Activated CD8-positive, alpha-beta memory T cell treated with anti-CD3 and anti-CD28 coated beads for 1 hour (primary cell): ENCODE measurements at places on chromosomes 2 and 18.

DNA sequence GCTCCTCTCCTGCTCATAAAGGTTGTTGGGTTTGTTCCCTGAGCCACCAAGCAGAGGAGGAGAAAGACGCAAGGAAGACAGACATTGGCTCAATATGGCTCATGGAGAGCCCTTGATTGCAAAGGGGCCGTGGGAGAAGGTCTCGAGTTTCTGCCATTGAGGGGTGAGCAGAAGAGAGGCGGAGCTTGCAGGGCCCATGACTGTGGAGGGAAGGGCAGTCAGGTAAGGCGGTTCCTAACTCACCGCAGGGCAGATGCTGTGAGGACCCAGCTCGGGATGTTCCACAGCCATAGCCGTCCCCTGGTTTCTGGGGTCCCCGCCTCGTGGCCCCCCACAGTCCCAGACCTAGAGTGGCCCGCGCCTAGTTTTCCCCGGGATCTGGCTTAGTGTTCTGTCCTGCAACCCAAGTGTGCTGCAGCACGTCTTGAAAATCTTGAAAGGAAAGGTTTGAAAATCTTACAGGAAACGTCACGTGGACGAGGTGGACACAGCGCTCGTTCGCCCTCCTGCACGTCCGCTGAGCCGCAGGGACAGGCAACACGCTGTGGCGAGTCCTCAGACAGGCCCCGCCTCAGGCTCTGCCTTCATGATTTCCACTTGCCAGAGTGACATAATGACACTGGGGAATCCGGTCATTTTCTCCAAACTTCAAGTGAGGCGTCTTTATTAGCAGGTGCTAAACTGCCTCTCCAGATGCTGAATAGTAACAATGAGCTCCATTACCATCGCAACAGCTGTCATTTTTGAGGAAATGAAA, 105.5 kb upstream of the HDAC4 start:
- no peak for DNase-seq

DNA sequence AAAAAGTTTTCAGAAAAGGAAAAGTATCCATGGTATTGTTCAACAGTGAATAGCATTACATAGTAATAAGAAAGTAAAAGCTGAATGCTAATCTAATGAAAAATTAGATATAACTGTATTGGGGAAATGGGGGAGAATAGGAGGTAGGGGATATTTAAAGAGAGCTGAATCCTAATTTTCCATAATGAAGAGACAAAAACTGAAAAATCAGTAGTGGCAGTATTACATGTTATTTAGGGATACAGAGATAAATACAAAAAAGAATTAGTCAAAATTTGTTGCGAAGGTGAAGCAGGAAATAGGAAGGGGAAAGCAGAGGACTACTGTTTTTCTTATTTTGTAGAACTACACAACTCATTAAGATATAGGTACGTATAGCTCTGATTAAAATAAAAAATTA, 9.1 kb downstream of the TANK start:
- DNase-seq = no peak

GRCh38 chr2:152508446-152508845, 173.5 kb downstream of the FMNL2 start:
- DNase-seq = no peak

- DNase-seq = no peak
Observed at GRCh38 chr2:145958611-145959010, 1438.7 kb upstream of the ZEB2 start.

- no peak for DNase-seq
Observed at GRCh38 chr2:25279091-25279651, 62.6 kb downstream of the DNMT3A start.

GRCh38 chr18:44238911-44239310, 441.8 kb upstream of the SETBP1 start:
- no peak for DNase-seq

GRCh38 chr2:108594982-108595464, 60.8 kb downstream of the LIMS1 start:
- DNase-seq = no peak

- DNase-seq = peak; percentile 13
Observed at GRCh38 chr2:46179037-46179621, 118.1 kb upstream of the EPAS1 start.

DNA sequence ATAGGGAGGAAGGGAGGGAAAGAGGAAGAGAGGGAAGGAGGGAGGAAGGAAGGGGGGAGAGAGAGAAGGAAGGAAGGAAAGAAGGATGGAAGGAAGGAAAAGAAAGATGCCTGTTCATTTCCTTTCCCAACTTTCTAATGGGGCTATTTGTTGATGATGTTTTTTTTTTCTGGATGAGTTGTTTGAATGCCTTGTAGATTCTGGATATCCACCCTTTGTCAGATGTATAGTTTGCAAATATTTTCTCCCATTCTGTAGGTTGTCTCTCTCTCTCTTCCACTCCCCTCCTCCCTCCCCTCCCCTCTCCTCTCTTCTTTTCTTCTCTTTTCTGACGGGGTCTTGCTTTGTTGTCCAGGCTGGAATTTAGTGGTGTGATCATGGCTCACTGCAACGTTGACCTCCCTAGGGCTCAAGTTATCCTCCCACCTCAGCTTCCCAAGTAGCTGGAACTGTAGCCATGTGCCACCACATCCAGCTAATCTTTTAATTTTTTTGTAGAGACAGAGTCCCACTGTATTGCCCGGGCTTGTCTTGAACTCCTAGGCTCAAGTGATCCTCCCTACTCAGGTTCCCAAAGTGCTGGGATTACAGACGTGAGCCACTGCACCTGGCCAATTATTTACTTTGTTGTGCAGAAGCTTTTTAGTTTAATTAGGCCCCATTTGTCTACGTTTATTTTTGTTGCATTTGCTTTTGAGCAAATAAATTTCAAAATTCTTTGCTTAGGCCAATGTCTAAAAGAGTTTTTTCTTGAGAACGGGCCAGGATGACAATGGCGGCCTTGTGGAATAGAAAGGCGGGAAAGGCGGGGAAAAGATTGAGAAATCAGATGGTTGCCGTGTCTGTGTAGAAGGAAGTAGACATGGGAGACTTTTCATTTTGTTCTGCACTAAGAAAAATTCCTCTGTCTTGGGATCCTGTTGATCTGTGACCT, 57.3 kb upstream of the FAM117B start:
- no peak for DNase-seq

DNA sequence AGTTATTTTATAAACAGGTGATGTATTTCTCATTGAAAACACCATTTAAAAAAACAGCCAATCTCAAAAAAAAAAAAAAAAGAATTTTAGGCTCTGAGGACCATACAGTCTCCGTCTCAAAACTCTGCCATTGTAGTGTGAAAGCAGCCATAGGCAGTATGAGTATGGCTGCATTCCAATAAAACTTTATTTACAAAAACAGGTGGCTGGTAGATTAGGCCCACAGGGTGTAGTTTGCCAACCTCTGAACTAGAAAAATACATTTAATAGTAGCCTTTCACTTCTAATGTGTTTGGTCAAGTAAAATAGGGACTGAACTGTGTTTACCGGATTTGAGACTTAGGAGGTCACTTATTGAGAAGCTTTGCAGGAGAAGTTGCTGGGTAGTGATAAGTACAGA, 19.2 kb downstream of the RMDN2 start:
- DNase-seq = no peak

GRCh38 chr2:224126440-224126839, 87.4 kb upstream of the SERPINE2 start:
- DNase-seq = no peak

DNA sequence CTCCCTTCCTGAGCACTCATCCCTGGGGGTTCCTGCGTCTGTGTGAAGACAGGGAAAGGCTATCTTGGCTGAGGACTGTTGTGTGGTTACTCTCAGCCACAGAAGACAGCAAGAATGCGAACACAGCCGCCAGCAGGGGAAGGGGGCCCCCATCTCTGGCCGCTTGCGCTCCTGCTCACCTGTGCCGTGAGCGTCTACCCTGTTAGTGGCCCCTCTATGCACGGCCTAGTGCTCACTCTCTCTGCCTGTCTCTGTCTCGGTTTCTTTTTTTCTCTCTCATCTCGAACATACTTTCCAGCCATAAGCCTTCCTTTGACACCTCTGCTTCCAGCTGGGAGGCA, 206.7 kb upstream of the APCDD1 start:
- DNase-seq = no peak

GRCh38 chr2:17545680-17546613, 5.5 kb downstream of the VSNL1 start:
- DNase-seq = no peak

GRCh38 chr2:56508662-56509061, 324.9 kb downstream of the CCDC85A start:
- DNase-seq = no peak

GRCh38 chr18:41396211-41396610, 558.8 kb upstream of the PIK3C3 start:
- DNase-seq = no peak
